Hematopoietic multipotent progenitor cell treated with erythropoietin and hydrocortisone succinate and interleukin-3 and kit ligand, for 4 days (in vitro differentiated cells): ENCODE measurements at places on chromosomes 2 and 18.

DNA sequence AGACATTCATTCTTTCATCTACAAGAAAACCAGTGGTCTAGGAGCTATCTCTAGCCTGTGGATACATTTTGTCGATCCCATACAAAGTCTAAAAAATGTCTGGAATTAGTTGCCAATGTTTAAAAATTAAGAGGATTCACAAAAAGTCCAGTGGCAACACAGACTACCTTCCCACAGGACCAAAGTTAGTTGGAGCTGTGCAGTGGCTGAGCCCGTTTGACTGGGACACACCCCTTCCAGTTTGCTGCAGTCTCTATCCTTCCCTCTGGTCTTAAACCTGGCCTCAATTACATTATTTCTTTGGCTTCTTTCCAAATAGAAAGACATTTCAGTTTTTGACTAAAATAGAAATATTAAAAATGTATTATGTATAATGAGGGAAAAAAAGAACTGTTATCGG is 18.6 kb downstream of the SLC16A14 start:
- no peak for DNase-seq

- no peak for DNase-seq
Observed at GRCh38 chr2:159759577-159759976, 38.4 kb downstream of the CD302 start.

DNA sequence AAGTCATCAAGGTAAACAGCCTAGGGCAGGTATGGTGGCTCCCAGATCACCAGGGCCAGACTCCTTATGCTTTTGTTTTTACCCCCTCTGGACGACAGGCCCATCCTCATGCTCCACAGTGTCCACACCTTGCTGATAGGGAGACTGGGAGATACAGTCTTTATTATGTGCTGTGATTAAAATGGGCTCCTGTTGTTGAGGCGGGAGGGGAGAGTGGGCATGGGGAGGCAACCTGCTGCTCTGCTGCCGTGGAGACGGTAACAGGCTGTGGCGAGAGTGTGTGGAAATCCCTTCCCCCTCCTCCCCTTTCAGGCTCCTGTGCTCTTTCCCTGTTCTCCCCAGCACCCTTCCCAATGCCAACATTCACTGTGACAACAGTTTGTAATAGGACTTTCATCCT is 38.2 kb upstream of the PNO1 start:
- DNase-seq = no peak

- DNase-seq = peak; percentile 87
Observed at GRCh38 chr2:174485788-174486562, 854 bp downstream of the GPR155 start.

DNA sequence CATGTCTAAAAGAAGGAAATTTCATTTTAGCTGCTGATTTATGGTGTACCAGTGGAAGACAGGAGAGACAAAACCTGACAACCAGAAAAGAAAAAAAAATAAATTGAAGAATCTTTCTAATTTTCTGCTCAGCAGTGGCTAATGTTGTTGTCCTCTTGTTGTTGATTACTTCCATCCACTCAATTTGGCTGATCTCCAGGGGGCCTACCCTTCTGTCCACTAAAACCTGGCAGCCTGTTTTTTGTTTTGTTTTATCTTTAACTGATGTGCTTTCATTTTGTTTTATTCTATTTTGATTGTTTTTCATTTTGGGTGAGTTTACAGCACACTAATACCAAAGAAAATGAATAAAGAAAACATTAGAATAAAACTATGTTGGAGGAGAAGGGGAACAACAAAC is 27.4 kb downstream of the TFPI start:
- DNase-seq = no peak

- DNase-seq = peak; percentile 45
Observed at GRCh38 chr2:61193670-61194561, 31.9 kb downstream of the C2orf74 start.

DNA sequence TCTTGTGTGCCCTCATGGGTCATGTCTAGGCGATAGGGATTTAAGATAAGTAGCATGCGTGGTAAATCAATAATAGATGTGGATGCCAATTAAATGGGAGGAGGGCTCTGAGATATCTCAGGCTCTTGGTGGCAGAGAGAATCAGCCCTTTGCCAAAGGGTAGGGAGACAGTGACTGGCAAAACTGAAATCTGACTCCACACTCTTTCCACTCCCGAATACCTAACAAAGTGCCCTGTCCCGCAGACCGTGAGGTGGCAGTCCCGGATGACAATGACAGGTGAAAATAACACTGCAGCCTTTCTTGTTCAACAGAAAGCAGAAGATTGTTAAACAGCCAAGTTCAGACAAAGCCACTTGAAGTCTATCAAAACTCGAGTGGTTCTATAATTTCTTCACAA is 47.0 kb downstream of the C2orf76 start:
- no peak for DNase-seq

- no peak for DNase-seq
Observed at GRCh38 chr2:232237464-232237863, 141.1 kb upstream of the ALPP start.

DNA sequence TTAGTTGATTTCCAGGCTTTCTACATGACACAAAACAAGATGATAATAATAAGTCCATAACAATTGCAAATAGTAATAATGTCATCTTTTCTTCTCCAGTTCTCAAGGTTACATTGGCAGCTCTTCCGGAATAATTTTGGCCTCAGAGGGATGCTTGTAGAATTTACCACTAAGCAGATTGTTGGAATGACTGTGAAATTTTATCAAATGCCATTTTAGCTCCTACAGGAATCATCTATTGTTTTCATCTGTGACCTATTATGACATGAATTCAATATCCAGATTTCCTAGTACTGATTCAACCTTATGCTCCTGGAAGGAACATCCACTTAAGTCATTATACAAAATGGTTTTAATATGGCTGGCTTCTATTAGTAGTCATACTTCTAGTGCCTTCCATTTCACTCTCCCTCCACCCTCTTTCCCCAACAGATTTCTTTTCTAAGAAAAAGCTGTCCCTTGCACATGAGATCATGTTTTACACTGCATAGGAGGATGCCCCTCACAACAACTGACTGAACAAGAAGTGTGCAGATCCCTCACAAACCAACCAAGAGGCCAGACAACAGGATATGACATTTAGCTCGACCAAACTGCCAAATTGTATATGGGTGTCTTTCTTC is 200.0 kb downstream of the DNER start:
- DNase-seq = no peak

DNA sequence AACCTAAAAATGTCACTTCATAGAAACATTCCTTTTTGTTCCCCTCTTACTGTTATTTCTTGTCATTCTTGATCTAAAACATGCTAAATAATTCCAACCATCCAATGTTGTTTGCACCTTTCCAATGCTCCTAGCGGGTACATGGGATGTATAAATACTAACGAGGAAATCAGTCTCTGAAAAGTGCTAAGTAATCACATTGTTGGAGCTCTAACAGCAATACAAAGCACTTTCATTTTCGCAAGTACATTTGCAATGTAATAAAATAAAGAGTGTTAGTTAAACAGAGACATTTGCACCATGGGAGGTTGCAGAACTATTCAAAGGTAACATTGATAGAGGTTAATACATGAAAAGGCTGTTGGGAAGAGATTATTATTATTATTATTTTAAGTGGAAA is 286.2 kb upstream of the ACVR2A start:
- DNase-seq = no peak
